ENCODE measurements at places on chromosomes 4 and X.

DNA sequence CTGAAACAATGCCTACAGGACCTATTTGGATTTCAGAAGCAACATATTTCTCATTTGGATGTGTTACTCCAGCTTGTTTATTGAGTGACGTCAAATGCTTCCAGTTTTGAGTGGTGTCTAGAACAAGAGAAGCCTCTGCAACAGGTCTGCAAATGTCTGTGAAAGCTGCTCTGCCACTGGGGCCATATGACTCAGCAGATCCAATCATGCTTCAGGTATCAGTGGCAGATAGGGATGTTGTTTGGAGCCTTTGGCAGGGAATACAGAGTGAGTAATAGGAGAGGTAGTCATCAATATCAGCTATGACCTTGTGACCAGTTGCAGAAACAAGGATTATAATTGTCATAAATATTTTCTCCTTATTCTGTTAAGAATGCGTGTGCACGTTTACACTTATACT lies 141.1 kb upstream of the ZXDA start:
- no peaks in the 10 kb centered on the region for H3K4me1 ChIP-seq
- no peak overlapping the region for H3K27ac ChIP-seq
- DNase-seq, result no peak
- no peaks in the 10 kb centered on the region for H3K27me3 ChIP-seq
- H3K4me3 ChIP-seq, result no peak overlapping the region
- no peaks in the 10 kb centered on the region for H3K36me3 ChIP-seq

DNA sequence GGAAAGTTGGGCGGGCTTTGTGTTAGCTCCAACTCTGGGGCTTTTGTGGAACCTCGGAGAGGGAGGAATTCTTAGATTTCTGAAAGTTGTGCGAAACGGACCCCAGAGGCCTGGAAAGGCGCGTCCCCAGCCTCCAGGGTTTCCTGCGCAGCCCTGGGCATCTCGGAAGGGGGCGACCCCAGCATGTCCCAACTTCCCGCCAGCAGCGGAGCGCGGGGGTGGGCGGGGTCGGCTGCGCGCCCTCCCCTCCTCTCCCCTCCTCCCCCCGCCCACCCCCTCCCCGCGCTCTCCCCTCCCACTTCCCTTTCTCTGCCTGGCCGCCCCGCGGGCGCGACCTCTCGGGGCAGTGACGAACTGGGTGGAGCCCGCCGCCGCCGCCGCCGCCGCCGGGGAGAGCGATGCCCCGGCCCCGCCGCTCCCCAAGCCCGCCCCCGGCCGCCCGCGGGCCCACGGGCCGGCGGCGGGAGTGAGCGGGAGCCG lies 16.8 kb downstream of the PTTG2 start:
- H3K27ac ChIP-seq, result no peak overlapping the region
- no peaks in the 10 kb centered on the region for H3K27me3 ChIP-seq
- peak; percentile 65 for DNase-seq
- H3K4me1 ChIP-seq, result peaks cover 14% of the 10 kb centered on the region
- no peaks in the 10 kb centered on the region for H3K36me3 ChIP-seq
- H3K4me3 ChIP-seq, result peak overlapping the region; percentile 60

GRCh38 chrX:153968754-153969124 lies 2.9 kb downstream of the HCFC1 start:
- peak overlapping the region; percentile 99 for H3K4me3 ChIP-seq
- H3K27ac ChIP-seq, result peak overlapping the region; percentile 35
- peaks cover 31% of the 10 kb centered on the region for H3K4me1 ChIP-seq
- H3K27me3 ChIP-seq, result no peaks in the 10 kb centered on the region

GRCh38 chr4:77395481-77395880 lies 210.1 kb upstream of the CXCL13 start:
- H3K27ac ChIP-seq, result no peak overlapping the region
- H3K4me3 ChIP-seq, result no peak overlapping the region
- no peaks in the 10 kb centered on the region for H3K4me1 ChIP-seq
- H3K27me3 ChIP-seq, result peaks cover 29% of the 10 kb centered on the region

- H3K4me1 ChIP-seq, result peaks cover 9% of the 10 kb centered on the region
- no peaks in the 10 kb centered on the region for H3K27me3 ChIP-seq
- peaks cover 62% of the 10 kb centered on the region for H3K36me3 ChIP-seq
- H3K4me3 ChIP-seq, result no peak overlapping the region
- H3K27ac ChIP-seq, result no peak overlapping the region
These were observed 72.6 kb upstream of the CD99 start for GRCh38 chrX:2618516-2618915.

- no peaks in the 10 kb centered on the region for H3K36me3 ChIP-seq
- no peaks in the 10 kb centered on the region for H3K4me1 ChIP-seq
- no peaks in the 10 kb centered on the region for H3K27me3 ChIP-seq
- no peak overlapping the region for H3K4me3 ChIP-seq
- no peak for DNase-seq
These were observed 63.1 kb downstream of the NPY2R start for GRCh38 chr4:155271557-155271956.

Measured in central memory CD8-positive, alpha-beta T cell (primary cell).